T-helper 2 cell (primary cell): ENCODE measurements at places on chromosomes 13 and 19.

DNA sequence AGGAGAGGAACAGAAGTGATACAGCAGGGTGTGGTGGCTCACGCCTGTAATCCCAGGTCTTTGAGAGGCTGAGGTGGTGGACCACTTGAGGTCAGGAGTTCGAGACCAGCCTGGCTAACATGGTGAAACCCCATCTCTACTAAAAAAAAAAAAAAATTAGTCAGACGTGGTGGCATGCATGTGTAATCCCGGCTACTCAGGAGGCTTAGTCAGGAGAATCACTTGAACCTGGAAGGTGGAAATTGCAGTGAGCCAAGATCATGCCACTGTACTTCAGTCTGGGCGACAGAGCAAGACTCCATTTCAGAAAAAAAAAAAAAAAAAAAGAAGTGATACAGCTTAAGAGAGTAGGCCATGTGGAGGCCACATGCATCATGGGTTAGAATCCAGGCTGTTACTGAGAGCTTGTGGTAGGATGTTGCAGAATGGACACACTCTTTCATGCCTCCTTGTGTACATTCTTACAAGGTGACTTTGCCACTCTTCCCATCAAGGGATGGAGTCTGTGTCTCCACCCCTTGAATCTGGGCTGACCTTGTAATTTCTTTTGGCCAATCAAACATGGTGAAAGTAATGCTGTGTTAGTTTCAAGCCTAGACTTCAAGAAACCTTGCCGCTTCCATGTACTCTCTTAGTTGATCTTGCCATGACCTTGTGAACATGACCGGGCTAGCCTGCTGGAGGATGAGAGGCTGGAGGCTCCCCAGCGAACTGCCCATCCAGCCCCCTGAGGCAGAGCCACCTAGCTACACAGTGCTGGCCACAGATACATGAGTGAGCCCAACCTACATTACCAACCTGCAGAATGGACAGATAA is 12.3 kb downstream of the FAM187B start:
- no peak for DNase-seq

- no peak for DNase-seq
These were observed 48.5 kb upstream of the TUBGCP3 start for GRCh38 chr13:112636401-112636975.

GRCh38 chr19:28500296-28500695 is 712.7 kb downstream of the UQCRFS1 start:
- no peak for DNase-seq

GRCh38 chr19:2240881-2241760 is 4.5 kb downstream of the SF3A2 start:
- no peak for DNase-seq

GRCh38 chr13:106691861-106692260 is 123.9 kb upstream of the ARGLU1 start:
- DNase-seq, result no peak

DNA sequence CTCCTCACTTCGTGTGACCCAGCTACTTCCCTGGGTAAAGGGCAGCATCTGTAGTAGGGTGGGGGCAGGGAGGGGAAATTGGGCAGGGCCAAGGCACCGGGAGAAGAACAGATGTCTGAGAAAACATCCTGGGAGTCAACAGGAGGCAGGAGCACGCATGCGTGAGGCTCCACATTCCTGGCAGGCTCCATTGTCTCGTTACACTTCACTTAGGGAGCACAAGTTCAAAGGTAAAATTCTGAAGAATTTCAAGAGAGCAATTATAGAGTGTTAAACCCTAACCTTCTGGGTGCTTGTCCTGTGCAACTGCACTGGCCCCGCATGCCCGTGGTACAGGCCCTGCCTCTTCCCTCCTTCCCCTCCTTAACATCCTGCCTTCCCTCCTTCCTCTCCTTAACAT is 79.6 kb upstream of the POMP start:
- no peak for DNase-seq

DNA sequence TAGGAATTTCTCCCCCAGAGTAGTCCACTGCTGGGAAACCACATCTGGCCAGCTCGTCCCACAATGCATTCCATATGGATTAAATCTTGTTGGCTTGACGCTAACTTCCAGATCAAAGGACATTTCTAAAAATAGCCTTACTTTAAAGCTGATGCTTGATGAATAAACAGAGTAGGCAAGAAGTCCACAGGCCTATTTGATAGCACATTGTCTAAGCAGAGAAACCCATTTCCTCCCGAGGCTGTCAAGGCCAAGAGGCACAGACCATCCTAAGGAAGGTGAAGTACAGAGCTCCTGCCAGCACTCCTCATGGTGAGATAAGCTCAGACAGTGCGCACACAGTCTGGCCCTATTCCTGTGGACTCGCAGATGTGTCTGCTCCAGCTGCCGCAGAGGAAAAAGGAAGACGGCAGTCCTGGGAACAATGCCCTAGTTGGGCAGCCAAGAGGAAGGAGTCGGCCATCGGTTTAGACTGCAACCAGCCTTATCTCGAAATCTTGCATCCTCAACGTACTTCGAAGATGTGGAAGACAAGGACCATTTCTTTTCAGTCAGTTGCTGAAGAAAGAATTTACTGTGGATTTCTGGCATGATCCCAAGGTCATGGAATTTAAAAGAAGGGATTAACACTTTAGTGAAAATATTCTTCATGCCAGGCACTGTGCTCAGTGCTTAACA is 156.8 kb downstream of the RGCC start:
- no peak for DNase-seq

DNA sequence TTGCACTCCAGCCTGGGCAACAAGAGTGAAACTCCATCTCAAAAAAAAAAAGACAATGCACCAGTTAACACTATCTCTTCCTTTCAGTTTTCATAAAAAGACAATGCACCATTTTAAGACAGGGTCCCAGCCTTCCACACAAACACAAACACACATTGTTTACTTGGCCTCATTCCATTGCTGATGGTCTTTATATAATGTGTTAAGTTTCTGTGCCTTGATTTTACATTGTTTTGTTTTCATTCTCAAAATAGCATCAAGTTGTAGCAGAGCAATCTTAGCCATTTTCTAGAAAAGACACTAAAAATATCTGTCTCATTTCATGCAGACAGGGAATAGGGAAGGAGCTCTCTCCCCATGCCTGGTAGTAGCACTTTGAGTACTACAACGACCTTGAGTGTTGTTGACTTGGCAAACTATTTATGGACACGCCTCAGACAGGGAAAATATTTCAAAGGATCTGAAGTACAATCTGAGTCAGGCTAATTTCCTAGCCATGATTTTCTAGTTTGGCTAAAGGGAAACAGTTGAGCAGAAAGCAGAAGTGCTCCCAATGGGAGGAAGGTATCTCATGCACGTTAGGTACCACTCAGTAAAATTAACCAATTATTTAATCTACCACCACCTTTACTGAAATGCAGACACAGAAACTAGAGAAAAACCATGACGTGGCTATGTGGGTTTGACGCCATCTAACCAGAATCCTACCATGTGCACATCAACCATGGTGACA is 120.6 kb downstream of the ABCC4 start:
- no peak for DNase-seq
